Brain (organoid and tissue), 16 donors: ENCODE measurements at places on chromosomes 11 and 22.

DNA sequence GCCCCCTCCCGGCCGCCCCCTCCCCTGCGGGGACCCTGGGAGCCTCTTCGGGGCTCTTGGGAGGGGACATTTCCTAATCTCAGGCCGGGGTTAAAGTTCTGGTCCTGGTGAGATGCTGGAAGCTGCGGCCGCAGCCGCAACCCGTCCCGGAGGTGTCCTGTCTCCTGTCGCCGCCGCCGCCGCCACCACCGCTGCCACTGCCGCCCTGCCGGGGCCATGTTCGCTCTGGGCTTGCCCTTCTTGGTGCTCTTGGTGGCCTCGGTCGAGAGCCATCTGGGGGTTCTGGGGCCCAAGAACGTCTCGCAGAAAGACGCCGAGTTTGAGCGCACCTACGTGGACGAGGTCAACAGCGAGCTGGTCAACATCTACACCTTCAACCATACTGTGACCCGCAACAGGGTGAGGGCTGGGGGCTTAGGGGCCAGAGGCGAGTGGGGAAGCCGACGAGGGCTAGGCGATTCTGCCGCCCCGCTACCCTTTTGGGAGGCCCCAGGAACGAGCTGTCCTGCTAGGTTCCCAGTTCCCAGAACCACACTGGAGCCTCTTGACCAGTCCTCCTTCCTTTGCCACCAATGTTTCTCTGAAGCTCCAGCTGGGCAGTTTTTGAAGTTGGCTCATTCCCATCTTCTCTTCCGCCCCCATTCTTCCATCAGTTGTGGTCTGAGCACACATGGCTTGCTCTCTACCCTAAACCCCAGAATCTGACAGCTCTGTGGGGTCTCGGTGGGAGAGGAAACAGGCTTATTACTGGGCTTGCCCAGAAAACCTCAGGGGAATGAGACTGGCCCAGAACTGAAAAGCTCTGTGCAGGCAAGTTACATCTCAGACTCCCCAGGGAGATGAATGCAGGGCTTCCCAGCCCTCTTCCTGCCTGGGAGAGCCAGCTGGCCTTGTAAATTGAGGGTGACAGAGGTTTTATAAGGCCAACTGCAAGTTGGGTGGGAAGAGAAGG lies 781 bp downstream of the SIDT2 start:
- DNase-seq = peak; percentile 9

- DNase-seq = no peak
These were observed 189.3 kb upstream of the NECTIN1 start for GRCh38 chr11:119918347-119918746.

DNA sequence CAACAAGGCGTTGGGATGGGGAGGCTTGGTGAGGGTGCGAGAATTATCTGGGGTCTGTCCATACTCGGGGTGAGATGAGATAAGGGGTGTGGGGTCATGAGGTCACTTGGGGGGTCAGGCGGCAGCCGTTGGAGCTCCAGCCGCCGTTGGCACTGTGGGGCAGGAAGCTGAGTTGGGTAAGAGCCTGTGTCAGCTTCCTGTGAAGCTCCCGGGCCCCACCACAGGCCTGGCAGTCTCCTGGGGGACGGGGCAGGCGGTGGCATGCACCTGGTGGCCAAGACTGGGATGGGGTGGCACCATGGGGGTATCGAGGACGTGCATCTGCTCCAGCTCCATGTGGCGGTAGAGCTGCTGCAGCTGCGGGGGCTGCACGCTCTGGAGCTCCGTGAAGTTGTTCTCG lies 7.1 kb upstream of the MYBPC3 start:
- DNase-seq = no peak

DNA sequence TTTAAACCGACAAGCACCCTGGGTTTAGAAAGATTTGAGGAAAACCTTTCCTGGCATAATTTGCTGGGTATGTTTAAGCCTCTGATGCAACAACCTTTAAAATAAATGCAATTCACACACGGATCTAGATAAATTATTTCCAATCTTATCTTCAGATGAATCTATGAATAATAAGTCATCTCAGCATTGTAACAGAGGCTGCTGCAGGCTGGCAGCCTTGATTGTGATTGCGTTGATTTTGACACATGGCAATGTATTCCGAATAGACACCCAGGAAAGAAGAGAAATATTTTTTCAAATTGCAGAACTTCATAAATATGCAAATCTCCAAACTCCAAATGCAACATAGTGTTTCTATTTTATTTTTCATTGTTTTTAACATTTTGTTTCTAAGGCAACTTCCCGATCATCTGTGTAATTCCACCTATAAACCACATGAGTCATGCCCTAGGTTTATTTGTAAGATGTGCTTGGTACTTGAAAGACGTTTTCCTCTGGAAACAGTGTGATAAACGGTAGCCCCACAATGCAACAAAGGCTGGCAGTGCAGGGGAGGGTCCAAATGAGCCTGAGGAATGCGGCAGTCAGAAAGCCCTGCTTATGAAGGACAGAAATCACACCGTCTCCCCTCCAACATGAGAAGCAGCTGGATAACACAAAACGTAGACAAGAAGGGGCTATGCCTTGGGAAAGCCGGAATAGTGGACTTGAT lies 359.0 kb downstream of the BRD1 start:
- peak; percentile 68 for DNase-seq

GRCh38 chr11:8251616-8252295 lies 11.9 kb downstream of the LMO1 start:
- no peak for DNase-seq

GRCh38 chr11:31887180-31887579 lies 76.1 kb upstream of the PAX6 start:
- no peak for DNase-seq

GRCh38 chr22:38126928-38127668 lies 16.6 kb upstream of the BAIAP2L2 start:
- DNase-seq = no peak

GRCh38 chr11:72232260-72233055 lies 7.9 kb downstream of the INPPL1 start:
- DNase-seq = no peak

GRCh38 chr11:32101791-32102190 lies 10.9 kb downstream of the RCN1 start:
- DNase-seq = no peak

- DNase-seq = no peak
These were observed 125.1 kb downstream of the TIMP3 start for GRCh38 chr22:32926600-32926999.
